Naive thymus-derived CD4-positive, alpha-beta T cell (primary cell): ENCODE measurements at places on chromosomes 16 and 17.

- DNase-seq = no peak
These were observed 7.4 kb upstream of the ETV4 start for GRCh38 chr17:43553573-43553972.

- no peak for DNase-seq
These were observed 38.8 kb downstream of the C16orf95 start for GRCh38 chr16:87278191-87279093.

- DNase-seq = no peak
These were observed 2.3 kb downstream of the GAS2L2 start for GRCh38 chr17:35750526-35751395.

DNA sequence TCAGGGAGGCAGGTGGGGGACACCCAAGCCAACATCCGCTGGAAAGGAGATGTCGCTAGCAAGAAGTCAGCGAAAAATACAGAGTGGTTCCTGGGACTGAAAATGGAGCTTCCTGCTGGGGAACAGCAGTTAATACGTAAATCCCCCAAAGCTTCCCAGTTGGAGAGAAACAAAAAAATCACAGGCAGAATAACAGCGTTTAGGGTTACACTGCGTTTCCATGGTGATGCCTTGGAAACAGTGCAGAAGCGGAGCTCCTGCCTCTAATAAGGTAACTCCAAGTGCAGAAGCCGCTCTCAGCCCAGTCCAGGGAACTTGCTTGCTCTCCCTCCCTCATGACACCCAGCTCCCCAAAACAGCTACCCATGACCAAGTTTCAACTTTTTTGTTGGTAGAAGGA lies 73.4 kb downstream of the PLD6 start:
- DNase-seq = no peak

DNA sequence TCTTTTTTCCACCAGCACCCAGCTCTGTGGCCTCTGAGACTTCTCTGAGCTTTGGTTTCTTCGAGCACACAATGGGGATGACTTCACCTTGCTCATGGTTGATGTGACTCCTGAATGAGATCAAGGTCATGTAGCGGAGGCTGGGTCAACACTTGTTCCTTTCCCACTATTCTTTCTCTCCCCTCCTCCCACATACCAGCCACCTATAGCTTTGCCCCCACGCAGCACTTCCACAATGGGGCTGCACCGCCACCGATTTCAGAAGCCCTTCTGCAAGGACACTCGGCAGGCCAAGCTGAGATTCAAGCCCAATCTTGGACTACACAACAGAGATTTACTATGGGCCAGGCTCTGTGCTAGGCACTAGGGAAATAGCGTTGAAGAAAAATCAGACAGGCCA lies 14.4 kb downstream of the TRIM25 start:
- DNase-seq = no peak

- no peak for DNase-seq
These were observed 68.8 kb downstream of the SREBF1 start for GRCh38 chr17:17767887-17768418.

GRCh38 chr17:32807577-32807976 lies 69.3 kb downstream of the MYO1D start:
- no peak for DNase-seq

- peak; percentile 6 for DNase-seq
These were observed 460 bp downstream of the ELOB start for GRCh38 chr16:2776500-2777139.

DNA sequence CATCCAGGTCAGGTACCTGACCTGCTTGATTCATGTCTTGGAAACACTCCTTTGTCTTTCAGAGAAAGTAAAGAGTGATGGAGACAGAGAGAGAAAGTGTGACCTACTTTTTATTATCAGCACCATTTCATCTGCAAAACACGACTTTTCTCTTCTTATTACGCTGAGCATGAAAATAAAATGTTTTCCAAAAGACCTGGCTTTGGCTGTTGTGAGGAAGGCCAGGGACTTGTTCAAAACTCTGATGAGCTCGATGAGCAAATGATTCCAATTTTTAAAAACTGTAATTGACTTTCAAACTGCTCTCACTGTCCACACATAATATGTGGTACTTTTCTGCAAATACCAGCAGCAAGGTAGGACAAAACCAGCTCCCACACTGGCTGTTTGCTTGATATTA lies 679.9 kb downstream of the MAF start:
- no peak for DNase-seq

DNA sequence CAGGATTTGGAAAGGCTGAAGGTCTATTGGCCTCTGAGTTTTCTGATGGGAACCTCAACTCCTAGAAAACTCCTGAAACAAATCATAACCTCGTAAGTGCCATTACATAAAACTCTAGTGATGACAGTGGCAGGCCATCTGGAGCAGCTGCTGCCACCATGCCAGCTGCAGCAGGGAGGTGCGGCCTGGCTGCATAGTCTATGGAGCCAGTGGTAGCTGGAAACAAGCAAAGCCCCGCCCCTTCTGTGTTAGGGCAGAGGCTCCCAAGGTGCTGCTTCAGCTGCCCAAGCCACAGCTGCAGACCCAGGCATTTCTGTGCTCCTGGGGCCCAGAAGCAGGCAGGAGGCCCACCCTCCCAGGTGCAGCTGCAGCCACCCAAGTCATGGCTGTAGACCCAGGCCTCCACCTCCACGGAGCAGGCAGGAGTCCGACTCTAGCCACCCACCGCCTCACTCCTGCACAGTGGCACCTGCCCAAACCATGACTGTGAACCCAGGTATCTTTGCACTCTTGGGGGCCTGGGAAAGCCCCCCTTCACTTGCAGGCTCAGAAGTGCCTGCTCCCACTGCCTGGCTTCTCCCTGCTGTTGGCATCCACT lies 254.1 kb upstream of the KCNJ16 start:
- DNase-seq = no peak

DNA sequence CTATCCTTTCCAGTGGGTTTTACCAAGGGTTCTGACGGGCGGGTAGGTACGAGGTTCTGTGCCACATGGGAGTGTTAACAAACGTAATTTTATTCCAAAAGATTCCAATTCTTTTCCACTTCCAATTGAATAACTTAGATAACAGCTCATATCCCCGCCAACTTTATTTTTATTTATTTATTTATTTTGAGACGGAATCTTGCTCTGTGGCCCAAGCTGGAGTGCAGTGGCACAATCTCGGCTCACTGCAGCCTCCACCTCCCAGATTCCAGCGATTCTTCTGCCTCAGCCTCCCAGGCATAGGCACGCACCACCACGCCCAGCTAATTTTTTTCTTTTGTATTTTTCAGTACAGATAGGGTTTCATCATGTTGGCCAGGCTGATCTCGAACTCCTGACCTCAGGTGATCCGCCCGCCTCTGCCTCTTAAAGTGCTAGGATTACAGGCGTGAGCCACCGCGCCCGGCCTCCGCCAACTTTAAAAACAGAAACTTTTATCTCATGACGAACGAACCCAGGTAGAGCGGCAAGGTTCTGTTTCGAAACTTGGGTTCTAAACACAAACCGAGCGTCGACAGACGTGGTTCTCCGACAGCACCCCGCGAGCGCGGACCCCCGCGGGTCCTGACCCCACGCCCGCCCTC lies 613 bp downstream of the ECI1 start:
- peak; percentile 41 for DNase-seq

DNA sequence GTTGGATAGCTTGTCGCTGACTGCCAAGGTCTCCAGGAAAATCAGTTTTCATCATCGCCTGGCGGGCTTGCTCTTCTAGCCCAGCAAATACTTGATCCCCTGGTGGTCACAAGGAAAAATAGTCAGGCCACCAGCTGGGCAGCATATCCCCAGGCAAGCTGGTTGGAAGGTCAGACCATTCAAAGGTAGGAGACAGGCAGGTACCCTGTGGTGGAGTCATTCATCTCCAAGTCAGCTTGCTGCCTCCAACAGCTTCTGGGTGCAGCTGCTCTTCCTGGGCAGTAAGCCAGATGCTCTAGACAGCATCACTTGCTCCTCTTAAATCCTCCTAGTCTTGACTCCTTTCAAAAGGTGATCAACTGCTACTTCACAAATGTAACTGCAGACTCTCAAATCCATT lies 16.0 kb downstream of the ZNF821 start:
- DNase-seq = no peak

DNA sequence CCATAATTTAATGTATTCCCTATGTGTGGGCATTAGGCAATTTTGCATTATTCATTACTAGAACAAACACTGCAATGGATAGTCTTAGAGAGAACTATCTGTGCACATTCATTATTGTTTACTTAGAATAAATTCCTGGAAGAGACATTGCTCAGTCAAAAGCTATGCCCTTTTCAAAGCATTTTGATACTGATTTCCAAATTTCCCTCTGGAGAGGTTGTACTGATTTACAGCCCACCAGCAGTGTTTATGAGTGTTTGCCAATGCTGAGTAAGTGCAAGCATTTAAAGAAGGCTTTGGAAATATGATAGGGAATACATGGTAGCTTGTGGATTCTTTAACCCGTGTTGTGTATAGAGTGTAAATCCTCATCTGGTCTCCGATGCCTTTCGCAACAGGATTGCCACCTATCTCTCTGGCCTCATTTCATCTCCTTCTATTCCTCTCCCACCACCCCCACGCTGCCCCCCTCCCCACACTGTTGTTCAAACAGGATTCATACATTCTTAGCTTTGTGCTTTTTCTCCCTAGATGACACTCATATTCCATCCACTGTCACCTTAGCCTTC lies 33.4 kb upstream of the MMD start:
- DNase-seq = no peak

DNA sequence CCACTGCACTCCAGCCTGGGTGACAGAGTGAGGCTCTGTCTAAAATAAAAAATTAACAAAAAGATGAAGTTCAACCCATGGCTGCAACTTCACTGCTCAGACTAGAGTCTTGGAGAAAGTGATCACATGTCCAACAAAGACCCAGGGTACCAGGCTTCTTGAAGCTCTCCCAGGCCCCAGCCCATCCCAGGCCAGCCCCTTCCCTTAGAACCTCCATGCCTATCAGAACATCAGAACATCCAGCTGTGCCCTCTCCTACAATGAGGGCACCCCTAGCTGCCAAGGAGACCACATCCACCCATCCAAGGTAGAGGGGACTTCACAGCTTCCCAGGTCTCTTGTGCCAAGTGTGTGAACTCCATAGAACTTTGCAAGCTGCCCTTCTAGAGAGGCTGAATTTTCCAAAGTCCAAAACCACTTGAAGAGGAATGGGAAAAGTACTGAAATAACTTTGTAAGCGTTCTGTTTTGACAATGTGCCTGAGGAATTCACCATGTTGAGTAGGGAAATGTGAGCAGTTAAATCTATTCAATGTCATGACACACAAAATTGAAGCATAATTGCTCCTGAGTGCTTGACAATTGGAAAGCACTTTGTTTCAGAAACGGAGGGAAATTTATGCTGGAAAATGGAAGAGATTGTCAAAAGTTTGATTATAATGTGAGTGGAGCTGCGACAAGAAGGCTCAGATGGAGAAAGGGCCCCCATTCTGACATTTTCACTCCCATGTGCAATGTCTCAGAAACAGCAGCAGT lies 230.4 kb downstream of the ZNF423 start:
- no peak for DNase-seq

- no peak for DNase-seq
These were observed 5.8 kb downstream of the ITGAM start for GRCh38 chr16:31265329-31266245.

DNA sequence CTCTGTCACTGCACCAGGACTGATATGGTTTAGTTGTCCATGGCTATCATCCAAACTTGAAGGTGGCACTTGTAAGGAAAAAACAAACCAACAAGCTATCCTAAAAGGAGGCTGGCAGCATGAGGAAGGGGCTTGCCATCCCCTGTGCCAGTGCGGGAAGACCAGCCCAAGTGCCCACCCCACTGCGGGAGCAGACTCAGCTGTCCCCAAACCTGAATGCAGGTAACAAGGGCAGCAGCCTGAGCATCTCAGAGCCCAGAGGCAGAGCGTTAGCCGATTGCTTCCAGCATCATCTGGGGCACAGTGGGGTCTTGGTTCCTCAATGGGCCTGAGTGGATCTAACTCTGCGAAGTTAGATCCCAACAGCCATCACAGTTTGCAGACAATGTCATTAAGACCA lies 29.2 kb upstream of the C16orf78 start:
- DNase-seq = no peak

- no peak for DNase-seq
These were observed 8.4 kb downstream of the FSCN2 start for GRCh38 chr17:81536299-81537290.

DNA sequence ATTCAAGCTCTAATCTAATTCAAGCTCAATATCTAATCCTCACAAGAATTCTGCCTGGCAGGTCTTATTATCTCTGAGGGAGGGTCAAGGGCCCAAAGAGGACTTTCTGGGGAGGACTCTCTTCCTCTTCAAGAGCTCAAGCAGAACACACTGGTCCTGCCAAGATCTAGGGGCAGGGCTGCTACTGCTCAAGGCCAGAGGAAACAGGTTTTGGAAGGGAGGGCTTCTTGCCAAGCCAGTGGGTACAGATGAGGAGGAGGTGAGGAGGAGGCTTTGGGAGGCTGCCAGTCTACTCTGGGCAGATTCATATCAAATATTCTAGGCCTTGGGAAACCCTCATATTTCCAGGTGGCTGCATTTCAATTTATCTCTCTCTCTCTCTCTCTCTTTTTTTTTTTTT lies 51.8 kb upstream of the IL34 start:
- DNase-seq = no peak

- no peak for DNase-seq
These were observed 39.0 kb downstream of the ABCC1 start for GRCh38 chr16:15988268-15989013.

DNA sequence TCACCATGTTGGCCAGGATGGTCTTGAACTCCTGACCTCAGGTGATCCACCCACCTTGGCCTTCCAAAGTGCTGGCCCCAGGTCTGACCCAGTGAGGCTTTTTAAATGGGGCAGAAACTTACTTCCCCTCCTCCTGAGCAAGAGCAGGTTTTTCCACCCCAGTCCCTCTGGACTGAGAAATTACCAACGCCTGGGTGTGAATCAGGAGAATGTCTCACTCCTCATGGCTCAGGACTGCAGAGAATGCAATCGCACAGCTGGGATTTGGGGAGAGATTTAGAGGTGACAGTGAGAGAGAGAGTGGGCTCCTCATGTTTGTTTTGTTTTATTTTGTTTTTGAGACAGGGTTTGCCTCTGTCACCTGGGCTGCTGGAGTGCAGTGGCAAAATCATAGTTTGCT lies 203.6 kb downstream of the RAB11FIP4 start:
- DNase-seq = no peak

DNA sequence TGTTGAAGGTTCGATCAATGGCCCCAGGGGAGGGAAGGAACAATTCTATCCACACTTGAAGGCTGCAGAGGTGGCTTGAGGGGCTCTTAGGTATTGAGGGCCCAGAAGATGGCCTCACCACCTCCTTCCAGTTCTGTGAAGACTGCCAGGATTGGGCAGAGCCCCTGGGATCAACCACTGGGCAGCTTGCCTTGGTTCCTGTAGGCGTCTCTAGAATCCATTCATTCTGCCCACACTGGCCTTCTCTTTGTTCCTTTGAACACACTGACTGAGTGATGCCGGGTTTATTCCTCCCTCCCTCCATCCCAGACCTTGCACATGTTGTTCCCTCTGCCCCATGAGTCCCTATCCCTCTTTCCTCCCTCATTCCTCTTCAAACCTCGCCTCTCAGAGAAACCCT lies 50.5 kb downstream of the SYT17 start:
- no peak for DNase-seq

- no peak for DNase-seq
These were observed 54.4 kb downstream of the MPRIP start for GRCh38 chr17:17096438-17097178.
